ENCODE measurements at places on chromosomes 12 and 14. TPM values are rescaled to one million over a fixed set of nuclear protein-coding genes. Genes with fewer than 3 reads are reported as not detected.

DNA sequence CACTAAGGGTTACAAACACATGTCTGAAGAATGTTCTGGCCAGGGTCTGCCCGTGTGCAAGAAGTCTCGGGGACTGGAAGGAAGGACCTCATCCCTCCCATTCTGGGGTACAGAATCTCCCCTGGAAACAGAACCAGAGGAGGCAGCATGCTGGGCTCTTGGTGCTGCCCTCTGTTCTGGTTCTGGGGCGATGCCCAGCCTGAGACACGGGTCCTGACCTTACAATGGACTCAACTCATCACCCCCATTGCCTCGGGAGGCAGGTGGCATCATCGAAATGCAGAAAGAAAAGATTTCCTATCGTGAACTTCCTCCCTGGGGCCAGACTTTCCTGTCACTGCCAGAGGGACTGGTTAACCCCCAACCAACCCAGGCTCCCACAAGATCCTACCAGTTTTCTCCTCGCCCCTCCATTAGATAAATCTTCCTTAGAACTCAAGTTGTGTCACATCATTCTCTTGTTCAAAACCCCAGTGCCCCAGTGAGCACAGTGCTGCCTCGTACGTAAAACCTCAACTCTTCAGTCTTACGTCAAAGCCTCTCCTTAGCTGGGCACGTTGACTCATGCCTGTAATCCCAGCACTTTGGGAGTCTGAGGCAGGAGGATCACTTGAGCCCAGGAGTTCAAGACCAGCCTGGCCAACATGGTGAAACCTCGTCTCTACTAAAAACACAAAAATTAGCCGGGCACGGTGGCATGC, 52.1 kb downstream of the PSMA6 start:
- no peak for DNase-seq

DNA sequence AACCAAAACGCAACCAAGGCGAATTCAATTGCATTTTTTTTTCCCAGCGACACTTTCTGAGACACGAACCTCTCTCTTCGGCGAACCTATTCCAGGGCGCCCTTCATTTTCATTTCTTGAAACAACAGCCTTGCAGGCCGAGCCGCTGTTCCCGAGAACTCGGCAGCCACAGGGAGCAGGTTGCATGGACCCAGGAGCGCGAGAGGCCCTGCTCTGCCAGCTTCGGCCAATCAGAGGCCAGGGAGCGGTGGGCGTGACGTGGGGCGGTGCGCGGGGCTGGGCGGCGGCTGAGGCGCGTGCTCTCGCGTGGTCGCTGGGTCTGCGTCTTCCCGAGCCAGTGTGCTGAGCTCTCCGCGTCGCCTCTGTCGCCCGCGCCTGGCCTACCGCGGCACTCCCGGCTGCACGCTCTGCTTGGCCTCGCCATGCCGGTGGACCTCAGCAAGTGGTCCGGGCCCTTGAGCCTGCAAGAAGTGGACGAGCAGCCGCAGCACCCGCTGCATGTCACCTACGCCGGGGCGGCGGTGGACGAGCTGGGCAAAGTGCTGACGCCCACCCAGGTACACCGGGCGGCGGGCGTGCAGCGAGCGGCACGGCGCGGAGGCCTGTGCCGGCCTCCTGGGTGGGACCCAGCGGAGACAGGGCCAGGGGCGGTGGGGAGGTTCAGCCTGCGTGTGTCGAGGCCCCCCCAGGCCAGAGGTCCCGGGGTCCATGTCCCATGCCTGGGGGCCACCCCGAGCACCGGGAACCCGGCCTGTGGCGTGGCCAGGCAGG, at the start of gene PEBP1:
TSS of gene PEBP1 (plus strand) at position 337 of the 771 bp plus-strand sequence. CDS start at position 423, 86 bp downstream.
- peak; percentile 61 for DNase-seq

DNA sequence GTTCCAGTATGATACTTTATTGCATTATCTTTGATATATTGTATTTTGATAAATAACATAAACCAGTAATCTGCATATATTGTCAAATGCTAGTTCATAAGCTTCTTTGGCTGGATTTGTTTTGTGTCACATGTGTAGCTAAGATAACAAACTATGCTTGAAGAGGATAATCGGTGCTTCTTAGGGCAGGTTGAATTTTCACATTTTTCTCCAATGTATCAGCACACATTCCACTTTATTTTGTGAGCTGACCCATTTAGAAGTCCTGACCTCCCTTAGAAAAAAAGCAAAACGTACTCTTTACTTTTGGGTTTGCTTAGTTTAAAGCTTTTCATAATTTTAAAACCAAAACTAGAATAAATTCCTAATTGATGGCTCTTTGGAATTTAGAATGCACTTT, 277.7 kb upstream of the DDHD1 start:
- no peak for DNase-seq

- no peak for DNase-seq
Measured at GRCh38 chr12:66329941-66330340, 27.6 kb downstream of the HELB start.

- no peak for DNase-seq
Measured at GRCh38 chr12:29593001-29593400, 95.5 kb upstream of the OVCH1 start.

GRCh38 chr12:101671157-101671791, 26.2 kb upstream of the CHPT1 start:
- no peak for DNase-seq

GRCh38 chr14:21937996-21938395, 264.4 kb upstream of the OR4E1 start:
- DNase-seq = no peak

DNA sequence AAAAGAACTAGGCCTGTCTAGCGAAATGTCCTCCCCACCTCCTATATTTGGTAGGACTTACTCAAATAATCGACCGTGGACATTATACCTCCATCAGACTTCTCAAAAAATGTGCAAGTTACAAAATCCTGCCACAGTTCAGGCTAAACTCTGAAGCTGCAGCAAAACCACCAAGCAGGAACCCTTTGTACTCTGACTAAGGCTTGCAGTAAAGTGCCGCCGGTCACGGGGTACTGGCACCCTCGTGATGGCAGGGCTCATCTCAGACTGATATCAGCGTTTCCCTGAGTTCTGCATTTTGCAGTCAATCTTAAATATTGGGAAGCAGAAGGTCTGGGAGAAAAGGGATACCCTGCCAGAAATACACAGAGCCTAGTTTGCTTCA, 17.1 kb downstream of the SLC11A2 start:
- DNase-seq = no peak

CCDC196 gene
- 0.22 TPM for polyA plus RNA-seq

DNA sequence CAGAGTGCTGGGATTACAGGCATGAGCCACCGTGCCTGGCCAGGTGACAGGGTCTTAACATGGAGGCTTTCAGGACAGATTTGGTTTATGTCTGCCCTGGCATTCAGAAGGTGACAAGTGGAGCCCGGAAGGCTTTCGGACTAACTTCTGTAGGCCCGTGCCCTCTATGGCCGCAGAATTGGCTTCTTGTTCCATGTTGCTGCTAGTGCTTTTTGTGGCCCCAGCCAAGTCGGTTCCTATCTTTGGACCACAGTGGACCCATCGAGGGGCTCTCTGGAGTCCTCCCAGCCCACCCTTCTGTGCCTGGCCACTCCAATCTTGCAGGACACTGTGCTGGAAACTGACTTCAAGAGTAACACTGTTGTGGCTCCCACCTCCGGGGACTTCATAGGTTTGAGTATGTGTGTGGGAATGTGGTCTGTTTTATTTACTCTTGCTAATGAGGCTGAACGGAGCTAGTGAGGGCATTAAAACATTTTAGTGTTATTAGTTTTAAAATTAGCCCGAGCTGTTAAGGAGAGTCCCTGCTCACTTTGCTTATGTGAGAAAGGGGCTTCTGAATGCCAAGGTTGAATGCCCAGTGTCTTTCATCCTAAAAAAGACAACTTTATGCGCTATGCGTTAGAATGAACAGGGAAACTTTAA, 245.9 kb downstream of the CACNA1C start:
- no peak for DNase-seq

DNA sequence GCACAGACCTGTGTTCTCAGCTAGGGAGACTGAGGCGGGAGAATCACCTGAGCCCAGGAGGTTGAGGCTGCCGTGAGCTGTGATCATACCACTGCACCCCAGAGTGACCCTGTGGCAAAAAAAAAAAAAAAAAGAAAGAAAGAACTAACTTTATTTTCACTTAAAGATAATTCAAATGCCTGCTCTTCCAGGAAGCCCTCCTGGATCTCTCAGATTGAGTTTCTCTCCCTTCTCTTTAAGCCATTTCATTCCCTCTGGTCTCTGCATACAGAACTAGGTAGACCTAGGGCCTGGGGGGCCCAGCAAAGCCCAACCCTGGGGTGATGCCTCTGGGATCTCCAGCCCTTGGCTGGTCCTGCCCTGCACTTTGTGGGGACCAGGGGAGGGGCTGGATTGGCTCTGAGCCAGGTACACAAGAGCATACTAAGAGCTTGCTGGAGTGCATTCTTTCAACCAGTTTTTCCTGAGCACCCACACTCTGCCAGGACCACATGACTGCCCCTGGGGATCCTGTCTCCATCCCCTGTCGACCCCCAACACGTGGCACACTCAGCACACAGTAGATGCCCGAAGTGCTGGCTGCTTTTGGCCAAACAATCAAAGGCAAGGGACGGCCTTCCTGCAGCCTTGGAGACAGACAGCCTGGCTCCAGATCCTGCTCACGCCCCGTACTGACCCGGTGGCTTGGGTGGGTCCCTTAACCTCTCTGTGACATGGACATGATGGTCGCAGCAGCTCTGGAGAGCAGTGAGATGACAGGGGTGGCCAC, 52.7 kb downstream of the CYP46A1 start:
- no peak for DNase-seq

Data from right renal cortex interstitium (tissue), 3 donors.